ENCODE measurements at places on chromosomes 16 and 17.

DNA sequence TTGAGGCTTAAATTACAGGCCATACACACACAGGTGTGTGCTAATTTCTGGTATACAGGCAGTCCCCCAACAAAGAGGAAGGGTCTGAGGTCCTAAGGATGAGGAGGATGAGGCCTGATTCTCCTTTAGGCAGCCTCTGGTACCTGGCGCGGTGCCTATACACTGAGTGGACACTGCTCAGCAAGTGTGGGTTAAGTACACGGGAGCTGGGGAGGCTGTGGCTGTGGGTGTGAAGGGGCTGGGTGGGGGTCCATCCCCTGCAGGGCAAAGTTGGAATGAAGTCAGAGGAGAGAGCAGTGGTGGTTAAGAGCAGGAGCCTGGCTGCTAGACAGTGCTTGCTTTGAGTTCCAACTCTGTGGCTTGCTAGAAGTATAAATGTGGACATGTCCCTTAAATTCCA is 10.9 kb downstream of the MRM1 start:
- no peak for DNase-seq

DNA sequence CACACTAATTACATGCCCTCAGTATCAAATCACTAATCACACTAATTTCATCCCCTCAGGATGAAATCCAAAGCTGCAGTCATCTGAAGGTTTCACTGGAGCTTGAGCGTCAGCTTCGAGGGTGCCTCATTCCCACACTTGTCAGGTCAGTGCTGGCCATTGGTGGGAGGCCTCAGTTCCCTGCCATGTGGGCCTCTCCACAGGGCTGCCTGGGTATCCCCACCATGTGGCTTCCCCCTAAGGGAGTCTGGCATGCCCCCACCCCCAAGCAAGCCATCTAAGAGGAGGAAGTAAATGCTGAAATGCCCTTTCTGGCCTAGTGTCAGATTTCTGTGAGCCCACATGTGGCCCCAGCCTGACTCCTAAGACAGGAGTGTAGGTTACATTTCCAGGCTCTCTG is 78.6 kb upstream of the CDH5 start:
- no peak for DNase-seq

DNA sequence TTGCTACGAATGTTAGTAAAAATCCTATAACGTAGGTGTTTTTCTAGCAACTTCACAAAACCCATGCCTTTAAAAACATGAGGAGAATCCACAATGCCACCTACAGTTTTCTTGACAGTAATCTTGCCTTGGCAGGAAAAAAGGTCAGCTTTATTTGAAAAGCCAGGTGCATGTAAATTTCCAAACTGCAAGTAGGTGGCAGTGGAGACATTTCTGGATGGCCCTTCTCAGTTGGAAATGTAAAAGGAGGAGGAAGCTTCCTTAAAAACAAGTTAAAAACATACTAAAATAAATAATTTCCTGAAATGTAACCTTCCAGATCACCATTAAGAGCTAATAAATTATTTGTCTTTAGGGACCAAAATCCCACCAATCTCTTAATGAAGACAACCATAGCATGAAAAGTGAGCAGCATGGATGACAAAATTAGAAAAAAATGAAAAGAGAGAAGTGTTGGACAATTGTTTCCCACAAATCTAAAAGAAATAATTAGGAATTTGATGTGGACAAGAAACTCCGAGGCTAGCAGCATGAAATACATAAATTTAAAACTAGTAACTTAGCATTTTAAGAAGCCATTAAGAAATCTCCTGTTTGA is 152.2 kb downstream of the SNX11 start:
- DNase-seq: no peak

- DNase-seq: no peak
These were observed 30.4 kb downstream of the NLRC5 start for GRCh38 chr16:57019746-57020145.

- DNase-seq: no peak
These were observed 169.7 kb downstream of the PRKCA start for GRCh38 chr17:66472123-66472522.

DNA sequence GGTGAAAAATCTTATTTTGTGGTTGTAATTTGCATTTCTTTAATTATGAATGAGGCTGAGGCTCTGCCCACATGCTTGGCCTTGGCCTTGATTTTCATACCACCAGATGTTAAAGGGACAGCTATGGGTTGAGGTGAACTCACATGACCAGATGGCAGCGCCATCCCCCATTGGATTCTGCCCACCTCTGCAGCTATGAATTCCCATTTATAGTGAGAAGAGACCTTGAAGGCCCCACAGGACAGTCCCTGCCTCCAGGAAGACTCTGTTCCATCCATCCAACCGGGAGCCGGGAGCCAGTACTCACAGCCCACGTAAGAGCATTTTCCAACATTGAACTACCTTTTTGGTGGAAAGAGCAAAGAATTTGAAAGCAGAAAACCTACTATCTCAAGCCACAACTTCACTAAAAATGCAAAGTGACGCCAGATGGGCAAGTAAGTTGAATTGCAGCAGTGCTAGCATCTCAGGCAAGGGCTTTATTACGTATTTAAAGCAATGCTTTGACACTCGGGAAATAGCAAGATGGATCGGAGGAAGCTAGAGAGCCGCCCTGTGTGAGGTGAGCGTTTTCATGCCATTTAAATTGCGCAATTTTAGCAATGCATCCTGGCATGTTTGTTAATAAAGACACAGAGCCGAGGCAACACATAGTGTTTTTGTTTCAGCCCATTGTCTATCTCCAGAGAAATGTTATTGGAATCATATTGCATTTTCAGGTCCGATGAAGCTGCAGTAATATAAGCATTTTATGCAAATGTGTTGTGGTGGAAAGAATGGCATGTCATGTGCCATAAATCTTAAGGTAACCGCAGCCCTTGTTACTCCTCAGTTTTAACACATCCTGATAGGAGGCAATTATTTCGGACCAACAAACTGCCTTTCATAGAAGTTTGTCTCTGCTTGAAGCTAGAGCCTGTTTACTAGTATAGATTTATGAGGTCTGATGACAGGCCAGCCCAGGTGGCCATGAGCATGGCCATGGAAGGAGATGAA is 273.4 kb upstream of the TNRC6C start:
- DNase-seq: no peak

GRCh38 chr17:40963838-40964237 is 2.9 kb downstream of the KRT39 start:
- DNase-seq: no peak

DNA sequence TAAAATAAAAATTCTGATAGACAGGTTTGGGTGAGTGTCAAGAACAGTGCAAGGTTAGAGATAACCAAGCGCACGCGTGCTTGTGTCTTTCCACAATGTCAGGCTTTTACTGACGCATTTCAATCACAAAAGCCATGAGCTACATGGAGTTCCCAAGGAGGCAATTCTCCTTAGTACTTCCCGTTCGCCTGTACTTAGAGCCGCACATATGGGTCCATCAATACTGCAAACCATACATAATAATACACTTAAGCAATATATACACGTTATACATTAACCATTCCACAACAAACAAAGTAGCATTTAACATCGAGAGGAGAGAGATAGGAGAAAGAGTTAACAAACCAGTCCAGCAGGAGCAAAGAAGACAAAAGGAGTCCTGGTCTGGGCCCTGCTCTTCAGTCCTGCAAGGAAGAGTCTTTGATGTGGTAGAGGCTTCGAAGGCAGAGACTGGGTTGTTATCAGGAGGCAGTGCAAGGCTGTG is 11.9 kb upstream of the GPRC5C start:
- DNase-seq: no peak

DNA sequence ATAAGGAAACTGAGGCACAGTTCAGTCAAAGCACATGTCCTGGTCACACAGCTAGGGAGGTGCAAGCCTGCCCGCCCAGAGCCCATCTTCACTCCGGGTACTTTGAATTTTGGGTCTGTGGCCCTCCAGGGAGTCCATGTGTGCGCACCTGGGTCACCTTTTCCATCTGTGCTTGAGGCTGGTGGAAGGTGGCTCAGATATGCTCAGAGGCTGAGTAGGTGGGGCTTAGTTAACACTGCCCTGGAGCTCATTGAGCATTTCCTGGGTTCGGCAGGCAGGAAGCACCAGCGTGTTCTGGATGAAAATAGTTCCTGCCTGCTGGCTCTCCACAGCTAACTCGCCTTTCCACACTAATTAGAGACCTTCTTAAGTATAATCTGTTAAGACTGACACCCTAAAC is 19.2 kb downstream of the FAM234A start:
- no peak for DNase-seq

DNA sequence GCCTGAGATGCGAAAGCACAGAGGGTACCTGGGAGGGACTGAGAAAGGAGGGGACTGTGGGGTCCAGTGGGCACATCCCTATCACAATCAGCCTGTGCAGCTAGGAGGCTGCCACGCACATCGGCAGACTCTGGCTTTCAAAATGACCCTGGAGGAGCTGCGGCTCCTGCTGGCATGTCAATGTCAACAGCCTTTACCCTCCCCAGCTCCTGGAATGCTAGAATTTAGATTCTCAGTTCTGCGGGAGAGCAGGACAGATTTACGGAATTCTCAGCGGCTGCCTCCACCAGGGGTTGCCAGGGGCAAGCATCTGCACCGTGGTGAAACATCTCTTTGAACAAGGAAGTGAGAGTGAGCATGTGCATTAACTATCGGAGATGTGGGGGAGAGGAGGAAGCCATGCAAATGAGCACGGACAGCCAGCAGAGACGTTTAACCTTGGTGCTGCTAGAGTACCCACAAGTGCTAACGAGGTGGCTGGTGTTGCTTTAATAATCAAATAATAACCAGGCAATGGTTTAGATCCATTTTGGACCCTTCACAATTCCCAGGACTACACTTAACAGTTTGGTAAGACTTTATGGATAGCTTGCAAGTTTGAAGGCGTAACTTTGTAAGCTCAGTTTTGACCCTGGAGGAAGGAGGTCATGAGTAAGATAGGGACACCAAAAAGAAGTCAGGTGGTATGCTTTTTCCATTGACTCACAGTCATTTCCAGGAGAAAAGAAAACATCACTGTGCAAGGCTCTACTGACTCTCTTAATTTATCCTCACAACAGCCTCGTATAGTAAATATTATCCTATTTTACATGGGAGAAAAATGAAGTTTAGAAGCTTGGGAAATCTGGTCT is 54.1 kb downstream of the XYLT1 start:
- peak; percentile 66 for DNase-seq

DNA sequence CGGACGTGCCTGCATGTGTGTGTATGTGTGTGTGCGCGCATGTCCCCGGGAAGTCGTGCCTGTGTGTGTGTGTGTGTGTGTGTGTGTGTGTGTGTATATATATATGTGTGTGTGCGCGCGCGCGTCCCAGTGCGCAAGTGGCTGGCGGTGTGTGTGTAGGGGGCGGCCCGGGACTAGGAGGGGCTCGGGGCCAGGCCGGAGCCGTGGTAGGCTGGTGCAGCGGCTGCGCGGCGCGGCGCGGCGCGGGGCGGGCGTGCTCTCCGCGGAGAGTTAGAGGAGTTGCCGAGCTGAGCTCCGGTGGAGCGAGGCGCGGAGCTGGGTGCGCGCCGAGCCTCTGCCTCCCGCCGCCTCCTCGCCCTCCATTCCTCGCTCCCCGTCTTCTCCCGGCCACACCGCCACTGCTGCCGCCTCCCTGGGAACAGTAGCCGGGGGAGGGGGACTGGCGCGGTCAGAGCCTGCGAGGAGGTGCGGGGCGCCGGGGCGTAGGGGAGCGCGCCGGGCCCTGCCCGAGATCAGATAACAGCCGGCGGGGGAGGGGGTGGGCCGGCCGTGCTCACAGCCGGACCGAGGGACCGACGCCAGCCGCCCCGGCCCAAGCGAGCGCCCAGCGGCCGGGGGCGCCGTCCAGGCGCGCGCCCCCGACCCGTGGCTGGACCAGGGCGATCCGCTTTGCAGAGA is at the start of gene KCNJ12:
KCNJ12 (plus strand) TSS at position 277 of the 678 bp plus-strand sequence. CDS start 38,986 bp downstream, outside the sequence.
- no peak for DNase-seq

DNA sequence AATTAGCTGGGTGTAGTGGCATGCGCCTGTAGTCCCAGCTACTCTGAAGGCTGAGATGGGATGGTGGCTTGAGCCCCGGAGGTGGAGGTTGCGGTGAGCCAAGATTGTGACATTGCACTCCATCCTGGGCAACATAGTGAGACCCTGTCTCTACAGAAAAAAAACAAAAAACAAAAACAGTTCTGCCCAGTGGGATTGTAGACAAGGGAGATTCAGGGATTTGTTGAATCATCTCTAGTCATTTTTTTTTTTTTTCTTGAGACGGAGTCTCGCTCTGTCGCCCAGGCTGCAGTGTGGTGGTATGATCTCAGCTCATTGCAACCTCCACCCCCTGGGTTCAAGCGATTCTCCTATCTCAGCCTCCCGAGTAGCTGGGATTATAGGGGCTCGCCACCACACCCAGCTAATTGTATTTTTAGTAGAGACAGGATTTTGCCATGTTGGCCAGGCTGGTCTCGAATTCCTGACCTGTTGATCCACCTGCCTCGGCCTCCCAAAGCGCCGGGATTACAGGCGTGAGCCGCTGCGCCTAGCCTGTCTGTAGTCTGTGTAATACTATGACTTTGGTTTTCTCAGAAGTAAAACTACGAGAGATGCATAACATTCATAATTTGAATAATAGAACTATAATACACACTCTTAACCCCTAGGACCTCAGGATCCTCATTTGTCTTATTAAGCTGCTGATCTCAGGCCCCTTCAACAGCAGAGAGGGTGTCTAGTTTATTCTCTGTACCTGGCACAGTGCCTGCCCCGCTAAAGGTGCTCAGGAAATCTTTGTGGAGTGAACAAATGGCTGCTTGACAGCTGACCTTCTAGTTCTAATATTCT is 1.4 kb downstream of the TEN1 start:
- DNase-seq: no peak

DNA sequence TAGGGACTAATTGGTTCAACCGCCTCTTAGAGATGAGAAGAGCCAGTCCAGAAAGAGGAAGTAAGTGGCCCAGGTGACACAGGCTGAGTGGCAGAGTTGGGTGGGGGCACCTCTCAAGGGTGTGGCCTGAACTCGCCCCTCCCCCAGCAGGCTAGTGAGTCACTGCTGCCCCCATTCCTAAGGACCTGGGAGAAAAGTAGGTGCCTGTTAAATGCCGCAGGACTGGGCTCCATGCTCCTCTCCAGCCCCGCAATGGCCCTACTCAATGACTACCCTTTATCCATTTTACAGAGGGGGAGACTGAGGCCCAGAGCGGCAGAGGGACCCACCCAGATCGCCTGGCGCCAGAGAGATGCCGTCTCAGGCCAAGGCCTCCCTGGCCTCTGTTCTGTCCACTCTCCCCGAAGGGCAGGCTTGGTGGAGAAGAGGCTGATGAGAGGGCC is 8.1 kb downstream of the TMEM235 start:
- no peak for DNase-seq

- no peak for DNase-seq
These were observed 20.8 kb upstream of the MYO15B start for GRCh38 chr17:75566834-75567233.

DNA sequence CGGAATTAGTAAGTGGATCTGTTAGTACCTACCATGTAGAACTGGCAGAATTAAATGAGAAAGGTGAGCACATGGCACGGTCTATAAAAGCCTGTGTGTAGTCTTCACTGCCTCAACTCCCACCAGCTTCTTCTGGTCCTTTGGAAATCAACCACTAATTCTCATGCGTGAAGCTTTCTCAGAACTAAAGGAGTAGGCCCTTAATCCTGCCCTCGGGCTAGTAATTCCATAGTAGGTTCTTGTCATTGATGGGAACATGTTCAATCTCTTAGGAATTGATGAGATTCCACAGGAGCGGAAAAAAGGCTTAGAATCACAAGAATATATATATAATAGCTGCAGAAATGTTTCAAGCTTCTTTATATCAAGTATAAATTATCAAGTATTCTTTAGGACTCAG is 21.7 kb downstream of the CDR2 start:
- no peak for DNase-seq

GRCh38 chr16:21263640-21264570 is 14.2 kb downstream of the CRYM start:
- DNase-seq: no peak

- no peak for DNase-seq
These were observed 4.1 kb downstream of the HS3ST6 start for GRCh38 chr16:1914084-1914608.
